ENCODE measurements at places on chromosomes 7 and 10. TPM values are rescaled to one million over a fixed set of nuclear protein-coding genes. Genes with fewer than 3 reads are reported as not detected.

The TUBB8 gene
- not detected for total RNA-seq

The NOS3 gene
- 13.4 TPM for total RNA-seq

The PNLIPRP1 gene
- total RNA-seq = not detected

The PARD3 gene
- total RNA-seq = 94.3 TPM

DNA sequence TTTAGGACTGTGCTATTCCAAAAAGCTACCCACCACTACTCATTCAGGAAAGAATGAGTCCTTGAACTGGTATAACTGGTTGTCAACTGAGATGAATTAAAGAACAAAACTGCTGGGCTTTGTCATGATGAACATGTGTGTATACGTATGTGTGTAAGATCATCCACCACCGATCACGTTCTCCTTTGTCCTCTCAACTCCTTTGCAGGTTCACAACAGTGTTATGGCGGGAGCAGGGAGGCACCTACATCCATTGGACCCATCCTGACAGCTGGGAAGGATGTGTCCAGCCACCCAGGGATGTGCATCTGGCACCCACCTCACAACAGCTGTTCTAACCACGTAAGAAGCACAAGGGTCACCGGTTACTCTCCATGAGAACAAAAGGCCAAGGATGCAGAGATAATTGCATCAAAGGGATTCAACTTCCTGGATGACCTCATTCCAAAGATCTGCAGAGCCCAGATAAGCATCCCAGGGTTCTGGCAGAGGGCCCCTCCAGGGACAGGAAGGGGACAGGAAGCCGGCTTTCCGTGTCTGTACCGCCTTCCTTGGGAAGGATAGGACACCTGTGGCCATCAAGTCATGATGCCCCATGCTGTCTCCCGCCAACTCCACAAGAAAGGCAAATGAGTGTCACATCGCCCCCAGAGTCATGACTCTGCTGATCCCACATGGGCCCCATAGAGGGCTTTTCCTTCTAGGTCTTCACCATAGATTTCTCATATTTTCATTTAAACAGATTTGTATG lies 66.1 kb downstream of the STEAP1B start:
- H3K27ac ChIP-seq = no peak overlapping the region
- no peak overlapping the region for H3K4me3 ChIP-seq
- H3K27me3 ChIP-seq = no peaks in the 10 kb centered on the region
- H3K4me1 ChIP-seq = no peaks in the 10 kb centered on the region

DNA sequence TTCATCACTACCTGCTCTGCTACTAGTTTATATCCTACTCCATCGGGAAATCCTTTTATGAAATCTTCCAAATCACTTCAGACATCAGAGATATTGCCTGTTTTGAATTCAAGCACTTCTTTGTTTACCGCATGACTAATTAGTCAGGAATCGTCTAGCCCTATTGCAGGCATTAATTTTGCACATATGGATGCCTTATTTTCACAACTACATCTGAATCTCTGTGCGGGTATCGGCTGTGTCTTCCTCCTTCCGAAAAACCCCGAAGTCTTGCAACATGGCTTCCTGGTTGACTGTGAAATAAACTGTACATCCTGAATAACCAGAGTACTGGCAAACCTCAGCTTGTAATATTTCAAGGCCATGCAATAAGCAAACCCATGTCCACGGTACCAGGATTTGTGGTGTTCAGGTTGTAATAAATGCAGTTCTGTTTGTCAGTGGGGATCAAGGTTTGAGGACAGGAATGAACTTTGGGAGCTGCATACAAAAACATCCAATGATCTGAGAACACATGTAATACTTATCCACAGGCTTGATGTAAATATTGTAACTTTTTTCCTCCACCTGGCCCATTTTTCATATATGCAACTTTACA lies 642.1 kb downstream of the PARD3 start:
- DNase-seq = no peak
- H3K4me1 ChIP-seq = no peaks in the 10 kb centered on the region
- H3K27ac ChIP-seq = no peak overlapping the region
- H3K4me3 ChIP-seq = no peak overlapping the region
- no peaks in the 10 kb centered on the region for H3K36me3 ChIP-seq
- H3K27me3 ChIP-seq = no peaks in the 10 kb centered on the region

GRCh38 chr7:122291189-122291588 lies 13.4 kb downstream of the FEZF1 start:
- DNase-seq = peak; percentile 20
- no peaks in the 10 kb centered on the region for H3K4me1 ChIP-seq
- H3K4me3 ChIP-seq = no peak overlapping the region
- H3K36me3 ChIP-seq = no peaks in the 10 kb centered on the region
- no peaks in the 10 kb centered on the region for H3K27me3 ChIP-seq

DNA sequence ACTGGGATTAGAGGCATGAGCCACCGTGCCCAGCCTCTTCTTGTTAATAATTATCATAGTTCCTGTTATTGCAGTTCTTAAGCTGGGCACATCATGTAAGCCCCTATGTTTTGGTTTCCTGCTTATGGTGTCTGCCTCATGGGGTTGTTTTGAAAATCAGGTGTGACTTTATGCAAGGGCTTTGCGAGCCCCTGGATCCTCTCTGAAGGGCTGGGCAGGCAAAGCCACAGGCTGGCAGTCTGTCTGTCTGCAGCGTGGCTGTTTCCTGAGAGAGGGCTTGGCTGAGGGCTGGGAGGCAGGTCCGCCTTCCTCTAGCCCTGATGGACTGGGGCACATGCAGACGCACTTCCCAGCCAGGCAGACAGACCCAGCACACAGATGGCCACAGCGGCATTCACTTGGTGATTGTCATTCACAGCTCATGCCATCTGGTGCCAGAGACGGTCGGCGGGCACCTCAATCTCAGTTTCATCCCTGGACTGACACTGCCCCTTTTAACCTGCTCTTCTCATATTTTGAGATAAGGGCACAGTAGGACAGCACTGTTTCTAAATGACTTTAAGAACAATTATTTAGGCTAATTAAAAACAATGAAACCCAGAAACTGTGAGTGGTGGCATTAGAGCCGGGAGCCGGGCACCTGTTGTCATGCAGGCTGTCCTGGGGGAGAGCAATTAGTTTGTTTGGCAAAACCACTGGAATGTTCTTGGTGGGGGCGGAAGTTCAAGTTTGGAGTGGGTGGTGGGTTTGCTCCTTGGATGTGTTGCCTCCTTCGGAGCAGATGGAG lies 35.5 kb downstream of the RBM20 start:
- no peaks in the 10 kb centered on the region for H3K36me3 ChIP-seq
- H3K4me1 ChIP-seq = peaks cover 16% of the 10 kb centered on the region
- H3K27me3 ChIP-seq = no peaks in the 10 kb centered on the region
- no peak overlapping the region for H3K4me3 ChIP-seq
- no peak for DNase-seq

- no peaks in the 10 kb centered on the region for H3K27me3 ChIP-seq
- H3K4me3 ChIP-seq = peak overlapping the region; percentile 44
- no peaks in the 10 kb centered on the region for H3K36me3 ChIP-seq
- peak; percentile 47 for DNase-seq
- H3K4me1 ChIP-seq = peaks cover 8% of the 10 kb centered on the region
These were observed 771.6 kb upstream of the COBL start for GRCh38 chr7:52088008-52088901.

DNA sequence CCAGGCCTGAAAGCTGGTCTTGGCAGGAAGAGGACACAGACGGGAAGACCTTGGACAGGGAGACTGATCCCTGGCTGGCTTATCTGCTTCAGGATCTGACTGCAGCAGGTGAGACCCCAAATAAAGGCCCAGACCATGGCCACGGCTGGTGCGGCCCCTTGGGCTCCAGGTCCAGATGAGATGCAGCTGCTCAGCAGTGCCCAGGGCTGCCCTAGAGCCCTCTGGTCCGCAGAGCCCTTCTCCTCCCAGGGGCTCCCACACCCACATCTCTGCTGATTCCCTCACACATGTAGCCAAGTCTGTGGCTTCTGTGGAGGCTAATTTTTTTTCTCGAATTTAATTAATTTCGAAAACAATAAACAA lies 46.3 kb downstream of the VIPR2 start:
- peaks cover 45% of the 10 kb centered on the region for H3K4me1 ChIP-seq
- H3K4me3 ChIP-seq = no peak overlapping the region
- H3K27me3 ChIP-seq = no peaks in the 10 kb centered on the region
- DNase-seq = no peak
- peaks cover 31% of the 10 kb centered on the region for H3K36me3 ChIP-seq

- no peak for DNase-seq
- peaks cover 4% of the 10 kb centered on the region for H3K4me1 ChIP-seq
- no peak overlapping the region for H3K4me3 ChIP-seq
- peaks cover 24% of the 10 kb centered on the region for H3K36me3 ChIP-seq
- no peak overlapping the region for H3K27ac ChIP-seq
- H3K27me3 ChIP-seq = no peaks in the 10 kb centered on the region
These were observed 20.1 kb downstream of the UPP1 start for GRCh38 chr7:48108959-48109847.

GRCh38 chr10:88278912-88279311 lies 304.2 kb downstream of the RNLS start:
- H3K4me3 ChIP-seq = no peak overlapping the region
- no peaks in the 10 kb centered on the region for H3K27me3 ChIP-seq
- no peaks in the 10 kb centered on the region for H3K36me3 ChIP-seq
- DNase-seq = no peak

GRCh38 chr10:89942217-89942616 lies 240.8 kb downstream of the KIF20B start:
- no peak overlapping the region for H3K27ac ChIP-seq
- H3K4me1 ChIP-seq = no peaks in the 10 kb centered on the region
- H3K4me3 ChIP-seq = no peak overlapping the region
- H3K27me3 ChIP-seq = no peaks in the 10 kb centered on the region
- DNase-seq = no peak

DNA sequence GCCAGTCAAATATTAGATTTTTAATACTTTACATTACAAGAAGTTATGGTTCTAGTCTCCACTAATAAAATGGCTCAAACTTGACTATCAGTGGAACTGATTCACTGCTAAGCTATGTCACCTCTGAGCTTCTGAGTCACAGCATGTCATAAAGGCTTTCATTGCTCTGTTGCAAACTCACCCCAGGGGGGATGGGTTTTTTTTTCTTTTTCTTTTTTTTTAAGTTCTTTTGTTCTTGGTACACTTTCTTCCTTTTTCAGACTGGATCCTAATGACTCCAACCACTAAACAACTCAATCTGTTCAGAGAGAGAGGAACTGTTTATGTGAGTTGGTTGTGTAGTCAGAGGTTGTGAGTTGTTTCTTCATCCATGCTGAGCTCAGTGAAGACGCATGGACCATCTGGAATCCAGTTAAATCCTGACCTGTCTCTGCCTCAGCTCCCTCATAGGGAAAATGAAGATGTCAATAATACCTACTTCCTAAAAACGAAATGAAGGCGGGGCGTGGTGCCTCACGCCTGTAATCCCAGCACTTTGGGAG lies 11.0 kb downstream of the MYOF start:
- DNase-seq = no peak
- H3K4me3 ChIP-seq = no peak overlapping the region
- H3K4me1 ChIP-seq = peaks cover 6% of the 10 kb centered on the region
- no peaks in the 10 kb centered on the region for H3K27me3 ChIP-seq
- no peaks in the 10 kb centered on the region for H3K36me3 ChIP-seq

DNA sequence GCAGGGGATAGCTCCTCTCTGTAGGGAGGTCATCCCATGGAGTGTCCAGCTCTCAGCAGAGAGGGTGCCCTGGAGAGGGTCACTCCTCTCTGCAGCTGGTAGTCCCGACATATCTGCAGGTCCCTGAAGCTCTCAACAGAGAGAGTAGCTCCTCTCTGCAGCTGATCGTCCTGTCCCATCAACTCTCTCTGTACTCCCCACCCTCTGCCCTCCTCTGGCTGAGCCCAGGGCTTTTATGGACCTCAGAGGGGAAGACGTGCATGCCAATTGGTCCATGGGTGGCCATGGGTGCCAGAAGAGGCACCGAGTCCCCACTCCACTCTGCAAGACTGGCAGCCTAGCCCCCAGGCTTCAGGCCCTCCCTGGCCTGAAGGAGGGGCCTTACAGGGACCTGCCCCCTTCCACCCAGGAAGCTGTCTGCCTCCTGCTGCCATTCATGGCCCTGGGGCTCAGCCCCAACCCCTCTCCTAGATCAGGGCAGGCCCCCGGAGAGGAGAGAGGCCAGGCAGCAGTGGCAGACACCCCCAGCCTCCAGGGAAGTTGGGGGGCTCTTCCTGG lies 9.0 kb upstream of the BLVRA start:
- H3K27ac ChIP-seq = no peak overlapping the region
- DNase-seq = no peak
- H3K4me3 ChIP-seq = no peak overlapping the region
- no peaks in the 10 kb centered on the region for H3K27me3 ChIP-seq

DNA sequence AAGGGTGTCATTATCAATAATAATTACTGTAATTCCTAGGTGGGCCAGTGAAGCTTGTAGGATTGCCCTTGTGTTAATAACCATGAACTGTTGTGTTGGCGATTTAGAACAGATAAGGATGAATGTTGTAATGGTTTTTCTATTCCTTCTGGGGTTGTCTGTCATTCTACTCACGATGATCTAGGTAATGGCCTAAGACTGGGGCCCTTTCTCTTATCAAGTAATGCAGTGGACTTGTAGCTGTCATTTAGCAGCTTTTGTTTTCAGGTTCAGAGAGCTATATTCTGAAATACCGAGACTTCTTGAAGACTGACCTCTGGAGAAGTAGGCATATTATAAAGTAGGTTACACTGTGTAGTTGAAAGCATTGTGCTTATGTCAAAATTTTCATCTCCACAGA lies 110.2 kb downstream of the TAF3 start:
- H3K36me3 ChIP-seq = no peaks in the 10 kb centered on the region
- no peaks in the 10 kb centered on the region for H3K4me1 ChIP-seq
- H3K27ac ChIP-seq = no peak overlapping the region
- no peaks in the 10 kb centered on the region for H3K27me3 ChIP-seq

DNA sequence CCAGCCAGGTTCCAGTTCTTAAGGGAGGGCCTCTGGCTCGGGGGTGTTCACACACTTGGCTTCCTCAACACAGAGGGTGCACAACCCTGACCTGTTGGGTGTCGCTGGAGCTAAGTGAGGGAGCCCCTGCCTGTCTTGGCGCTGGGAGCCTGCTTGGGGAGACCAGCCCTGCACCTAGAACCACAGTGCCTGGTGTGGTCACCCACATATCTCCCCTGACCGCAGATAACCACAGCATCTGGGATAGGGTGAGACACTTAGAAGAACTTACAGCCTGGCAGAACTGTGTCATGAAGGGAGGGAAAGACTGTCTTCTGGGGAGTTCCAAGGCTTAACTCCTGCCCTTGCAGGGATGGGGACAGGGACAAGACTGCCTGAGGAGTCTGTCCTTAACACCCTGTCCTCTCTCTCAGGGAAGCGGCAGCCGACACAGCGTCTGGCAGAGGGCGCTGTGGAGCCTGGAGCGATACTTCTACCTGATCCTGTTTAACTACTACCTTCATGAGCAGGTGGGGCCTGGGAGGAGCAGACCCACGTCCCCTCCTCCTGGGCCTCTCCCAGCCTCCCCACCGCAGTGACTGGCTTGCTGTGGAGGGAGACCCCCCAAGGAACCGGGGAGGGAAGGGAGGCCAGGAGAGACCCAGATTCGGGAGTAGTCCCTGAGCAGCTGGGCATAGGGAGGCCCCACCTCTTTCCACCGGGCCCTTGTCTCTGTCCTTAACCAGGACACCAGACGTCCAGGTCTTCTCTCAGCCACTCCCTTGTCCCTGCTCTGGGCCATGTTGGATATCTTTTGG lies 59.0 kb downstream of the PALD1 start:
- H3K36me3 ChIP-seq = peaks cover 65% of the 10 kb centered on the region
- H3K4me1 ChIP-seq = peaks cover 57% of the 10 kb centered on the region
- no peak overlapping the region for H3K4me3 ChIP-seq
- DNase-seq = no peak
- H3K27me3 ChIP-seq = no peaks in the 10 kb centered on the region
- H3K27ac ChIP-seq = no peak overlapping the region

All from spinal cord (tissue), 10 donors.